Articular chondrocyte of knee joint (primary cell): ENCODE measurements at places on chromosomes 12 and 14. TPM values are rescaled to one million over a fixed set of nuclear protein-coding genes. Genes with fewer than 3 reads are reported as not detected.

NANOG gene
- under 0.01 and 0.32 TPM in 2 replicates for total RNA-seq

TRHDE gene
- total RNA-seq = not detected in 2 replicates

MAGOHB gene
- total RNA-seq = 25.8 and 27.7 TPM in 2 replicates

ANO2 gene
- total RNA-seq = 0.26 and 0.32 TPM in 2 replicates
